ENCODE measurements at places on chromosomes 7 and 10. TPM values are rescaled to one million over a fixed set of nuclear protein-coding genes. Genes with fewer than 3 reads are reported as not detected.

GRCh38 chr7:13947535-13947934 lies 41.9 kb downstream of the ETV1 start:
- H3K4me3 ChIP-seq: no peak overlapping the region
- no peak for DNase-seq
- H3K36me3 ChIP-seq: no peaks in the 10 kb centered on the region
- no peaks in the 10 kb centered on the region for H3K4me1 ChIP-seq
- H3K27me3 ChIP-seq: no peaks in the 10 kb centered on the region

DNA sequence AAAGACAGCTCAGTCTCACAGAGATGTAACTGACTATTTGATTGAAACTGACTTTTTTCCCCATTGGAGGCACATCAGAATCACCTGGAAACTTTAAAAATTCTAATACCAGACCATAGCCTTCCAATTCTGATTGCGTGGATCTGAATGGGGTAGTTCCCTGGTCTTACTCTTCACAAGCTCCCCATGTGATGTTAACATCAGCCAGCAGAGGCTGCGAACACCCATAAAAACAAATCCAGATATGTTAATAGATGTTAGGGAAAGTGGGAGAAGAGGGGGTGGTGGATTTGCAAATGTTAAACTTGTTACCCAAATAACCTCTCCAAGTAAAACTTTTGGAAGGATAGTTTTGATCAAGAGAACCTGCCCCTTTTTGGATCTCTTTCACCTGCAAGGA lies 1133.4 kb downstream of the CNTNAP2 start:
- H3K36me3 ChIP-seq: no peaks in the 10 kb centered on the region
- H3K27me3 ChIP-seq: no peaks in the 10 kb centered on the region
- DNase-seq: no peak
- H3K4me1 ChIP-seq: no peaks in the 10 kb centered on the region

- no peaks in the 10 kb centered on the region for H3K36me3 ChIP-seq
- peak; percentile 81 for DNase-seq
- peak overlapping the region; percentile 59 for H3K4me3 ChIP-seq
Measured at GRCh38 chr10:60140651-60141632, 234.6 kb upstream of the CCDC6 start.

- peaks cover 7% of the 10 kb centered on the region for H3K4me1 ChIP-seq
- H3K27ac ChIP-seq: no peak overlapping the region
- H3K4me3 ChIP-seq: no peak overlapping the region
- no peaks in the 10 kb centered on the region for H3K27me3 ChIP-seq
Measured at GRCh38 chr7:18689551-18689950, 194.0 kb downstream of the HDAC9 start.

UNC5B gene
- total RNA-seq: 0.26 TPM

ZNF503 gene
- total RNA-seq: 42.3 TPM

PNLIPRP1 gene
- total RNA-seq: not detected

PDZD7 gene
- 2.8 TPM for total RNA-seq
